ENCODE measurements at places on chromosomes 1 and 21.
A peak's percentile ranks its signal among the peaks of the same experiment; 100 is the strongest.

DNA sequence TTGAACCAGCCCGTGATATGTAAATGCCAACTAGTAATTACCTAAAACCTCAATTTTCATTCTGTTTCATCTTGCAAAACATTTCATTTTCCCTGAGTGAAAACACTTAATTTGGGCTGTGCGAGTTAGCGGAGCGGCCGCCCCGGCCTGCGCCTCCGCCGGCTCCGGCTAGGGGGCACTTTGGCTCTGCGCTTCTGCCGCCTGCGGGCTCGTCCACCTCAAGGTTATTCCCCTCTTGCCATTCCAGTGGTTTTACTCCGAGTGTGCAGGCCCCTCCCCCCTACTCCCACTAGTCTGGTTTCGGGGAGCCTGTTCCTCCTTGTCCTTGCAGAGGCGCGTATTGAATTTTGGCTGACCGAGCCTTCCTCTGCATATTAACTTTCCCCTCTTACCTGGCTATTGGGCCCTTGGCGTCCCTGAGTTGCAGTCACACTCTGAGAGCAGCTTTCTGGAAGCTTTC, 55.6 kb downstream of the PEX14 start:
- peak overlapping the region; percentile 69 for H3K27ac ChIP-seq
- peaks cover 55% of the 10 kb centered on the region for H3K4me1 ChIP-seq
- no peaks in the 10 kb centered on the region for H3K36me3 ChIP-seq
- peak overlapping the region; percentile 29 for H3K4me3 ChIP-seq
- no peaks in the 10 kb centered on the region for H3K27me3 ChIP-seq

DNA sequence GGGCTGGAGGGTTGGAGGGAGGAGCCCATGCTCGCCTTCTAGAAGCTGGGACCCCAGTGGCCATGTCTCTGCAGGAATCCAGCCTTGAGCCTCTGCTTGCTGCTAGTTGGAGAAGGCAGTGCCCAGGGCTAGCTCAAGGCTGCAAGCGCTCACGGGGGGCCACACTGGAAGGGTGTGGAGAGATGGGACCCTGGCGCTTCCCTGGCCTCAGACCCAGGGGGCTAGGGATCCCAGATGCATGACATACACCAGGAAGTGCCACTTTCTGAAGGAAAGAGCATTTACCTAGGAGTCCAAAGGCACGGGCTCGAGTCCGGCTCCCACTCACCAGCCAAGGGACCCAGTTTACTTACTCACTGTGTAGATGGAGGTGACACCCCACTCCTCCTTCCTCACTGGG, 32.6 kb downstream of the NENF start:
- peaks cover 56% of the 10 kb centered on the region for H3K4me1 ChIP-seq
- no peaks in the 10 kb centered on the region for H3K36me3 ChIP-seq
- no peak overlapping the region for H3K4me3 ChIP-seq
- no peak for DNase-seq
- H3K27me3 ChIP-seq = no peaks in the 10 kb centered on the region
- peak overlapping the region; percentile 97 for H3K27ac ChIP-seq

DNA sequence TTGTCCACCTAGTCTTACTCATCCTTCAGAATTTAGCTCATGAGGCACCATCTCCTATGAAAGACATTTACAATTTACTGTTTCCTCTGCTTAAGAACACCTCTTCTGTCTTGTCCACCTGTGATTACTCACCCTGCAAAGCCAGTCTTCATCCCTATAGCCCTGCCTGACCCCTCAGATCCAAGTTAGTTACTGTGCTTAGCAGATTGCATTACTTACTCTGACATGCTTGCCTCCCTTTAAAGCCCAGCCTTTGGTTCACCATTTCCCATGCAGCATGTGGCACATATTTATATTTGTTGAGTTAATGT, 60.9 kb upstream of the VCAM1 start:
- peak overlapping the region; percentile 14 for H3K27ac ChIP-seq
- H3K4me1 ChIP-seq = peaks cover 14% of the 10 kb centered on the region
- no peaks in the 10 kb centered on the region for H3K36me3 ChIP-seq
- no peak overlapping the region for H3K4me3 ChIP-seq

- DNase-seq = no peak
- peaks cover 2% of the 10 kb centered on the region for H3K27me3 ChIP-seq
- H3K4me1 ChIP-seq = no peaks in the 10 kb centered on the region
- H3K36me3 ChIP-seq = no peaks in the 10 kb centered on the region
- no peak overlapping the region for H3K4me3 ChIP-seq
- no peak overlapping the region for H3K27ac ChIP-seq
Observed at GRCh38 chr1:45095450-45095849, 83.4 kb downstream of the UROD start.

DNA sequence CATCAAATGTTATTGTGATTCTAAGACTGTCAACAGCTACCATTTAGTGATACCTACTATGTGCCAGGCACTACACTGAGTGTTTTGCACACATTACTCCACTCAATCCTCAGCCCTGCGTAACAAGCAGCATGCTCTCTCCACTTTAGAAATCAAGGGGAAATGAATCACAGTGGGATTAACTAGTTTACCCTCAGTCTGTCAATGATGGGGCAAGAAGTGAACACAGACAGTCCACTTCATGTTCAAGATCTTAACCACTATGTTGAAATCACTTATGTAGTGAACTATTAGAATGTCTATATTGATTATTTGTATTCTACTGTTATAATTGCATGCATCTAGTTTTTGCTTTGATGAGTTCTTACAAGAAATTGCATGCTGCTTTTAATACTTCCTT, 165.3 kb downstream of the LTN1 start:
- no peak overlapping the region for H3K4me3 ChIP-seq
- peaks cover 38% of the 10 kb centered on the region for H3K4me1 ChIP-seq
- H3K36me3 ChIP-seq = no peaks in the 10 kb centered on the region
- no peak overlapping the region for H3K27ac ChIP-seq

DNA sequence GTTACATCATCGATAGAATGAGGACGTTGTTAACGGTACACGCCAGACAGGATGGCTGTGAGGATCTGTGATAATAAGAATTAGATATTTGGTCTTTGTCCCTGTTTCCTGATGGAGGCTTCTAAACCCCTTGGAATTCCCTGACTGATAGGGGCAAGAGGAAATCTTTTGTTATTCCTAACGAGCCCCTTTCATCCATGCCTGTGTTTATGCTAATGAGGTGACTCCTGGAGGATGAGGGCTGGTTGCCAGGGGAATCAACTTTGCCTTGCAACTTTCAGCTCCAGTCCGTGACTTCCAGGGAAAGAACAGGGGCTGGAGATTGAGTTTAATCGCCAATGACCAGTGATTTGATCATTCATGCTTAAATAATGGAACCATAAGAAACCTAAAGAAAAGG, 39.3 kb upstream of the NLRP3 start:
- H3K4me3 ChIP-seq = no peak overlapping the region
- no peak for DNase-seq
- H3K27ac ChIP-seq = no peak overlapping the region
- H3K4me1 ChIP-seq = peaks cover 43% of the 10 kb centered on the region
- H3K36me3 ChIP-seq = peaks cover 3% of the 10 kb centered on the region
- H3K27me3 ChIP-seq = no peaks in the 10 kb centered on the region

- H3K4me1 ChIP-seq = peaks cover 23% of the 10 kb centered on the region
- DNase-seq = no peak
- H3K4me3 ChIP-seq = no peak overlapping the region
- H3K27ac ChIP-seq = no peak overlapping the region
Observed at GRCh38 chr21:39000496-39000895, 182.8 kb downstream of the PSMG1 start.

- H3K4me3 ChIP-seq = no peak overlapping the region
- no peak overlapping the region for H3K27ac ChIP-seq
- H3K36me3 ChIP-seq = no peaks in the 10 kb centered on the region
Observed at GRCh38 chr1:110538075-110538474, 19.1 kb upstream of the KCNA10 start.

GRCh38 chr1:178345807-178346206, 151.0 kb downstream of the CLEC20A start:
- DNase-seq = no peak
- H3K27me3 ChIP-seq = no peaks in the 10 kb centered on the region
- peaks cover 43% of the 10 kb centered on the region for H3K4me1 ChIP-seq
- H3K4me3 ChIP-seq = no peak overlapping the region
- H3K36me3 ChIP-seq = no peaks in the 10 kb centered on the region
- peak overlapping the region; percentile 80 for H3K27ac ChIP-seq

- no peak for DNase-seq
- H3K4me1 ChIP-seq = peaks cover 19% of the 10 kb centered on the region
- no peak overlapping the region for H3K4me3 ChIP-seq
- H3K36me3 ChIP-seq = peaks cover 4% of the 10 kb centered on the region
- no peaks in the 10 kb centered on the region for H3K27me3 ChIP-seq
Observed at GRCh38 chr1:161138431-161138830, 6.0 kb upstream of the DEDD start.

GRCh38 chr21:37564341-37564923, 197.9 kb downstream of the DYRK1A start:
- H3K4me3 ChIP-seq = no peak overlapping the region
- peaks cover 6% of the 10 kb centered on the region for H3K4me1 ChIP-seq
- peak overlapping the region; percentile 41 for H3K27ac ChIP-seq
- peaks cover 20% of the 10 kb centered on the region for H3K27me3 ChIP-seq

- H3K27ac ChIP-seq = no peak overlapping the region
- no peaks in the 10 kb centered on the region for H3K27me3 ChIP-seq
- no peaks in the 10 kb centered on the region for H3K4me1 ChIP-seq
- H3K4me3 ChIP-seq = no peak overlapping the region
Observed at GRCh38 chr21:24294171-24294570, 1313.1 kb downstream of the MRPL39 start.

DNA sequence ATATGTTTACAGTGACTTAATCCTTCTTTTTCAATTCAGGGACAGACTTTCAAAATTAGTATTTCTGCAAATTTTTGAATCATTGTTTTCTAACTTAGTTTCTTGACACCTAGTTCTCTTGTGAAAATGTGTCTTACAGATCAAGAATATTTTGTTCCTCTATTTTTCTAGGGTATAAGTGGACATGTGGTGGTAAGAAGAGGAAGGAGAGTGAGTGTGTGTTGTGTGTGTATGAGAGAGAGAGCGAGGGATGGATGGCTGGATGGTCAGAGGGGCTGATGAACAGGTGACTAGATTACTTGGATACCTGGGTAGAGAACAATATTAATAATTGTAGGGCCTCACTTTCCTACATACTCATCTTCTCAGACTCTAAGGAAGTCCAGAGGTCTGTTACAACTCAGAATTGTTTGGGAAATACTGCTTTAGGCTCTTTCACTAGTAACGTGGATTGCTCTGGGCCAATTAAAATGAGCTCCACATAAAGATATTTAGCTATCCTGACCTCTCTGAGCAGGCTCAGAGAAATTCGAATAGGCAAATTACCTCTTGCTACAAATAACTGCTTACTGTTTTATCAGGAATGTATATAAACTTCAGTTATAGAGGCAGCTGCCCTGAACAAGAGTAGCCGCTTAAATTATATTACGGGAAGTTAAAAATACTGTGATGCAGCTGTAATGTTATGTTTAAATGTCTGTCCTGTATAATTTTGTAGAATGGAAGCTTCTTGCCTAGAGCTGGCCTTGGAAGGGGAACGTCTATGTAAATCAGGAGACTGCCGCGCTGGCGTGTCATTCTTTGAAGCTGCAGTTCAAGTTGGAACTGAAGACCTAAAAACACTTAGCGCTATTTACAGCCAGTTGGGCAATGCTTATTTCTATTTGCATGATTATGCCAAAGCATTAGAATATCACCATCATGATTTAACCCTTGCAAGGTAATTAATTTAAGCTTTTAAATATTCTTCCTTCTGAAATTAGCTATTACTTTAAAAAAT, 19.7 kb downstream of the GPSM2 start:
- H3K4me3 ChIP-seq = no peak overlapping the region
- H3K27ac ChIP-seq = no peak overlapping the region
- no peaks in the 10 kb centered on the region for H3K36me3 ChIP-seq
- no peaks in the 10 kb centered on the region for H3K27me3 ChIP-seq
- H3K4me1 ChIP-seq = no peaks in the 10 kb centered on the region

GRCh38 chr1:2203671-2204414, 9.3 kb upstream of the FAAP20 start:
- DNase-seq = no peak
- peak overlapping the region; percentile 63 for H3K4me3 ChIP-seq
- H3K27me3 ChIP-seq = no peaks in the 10 kb centered on the region
- peaks cover 27% of the 10 kb centered on the region for H3K4me1 ChIP-seq
- H3K27ac ChIP-seq = peak overlapping the region; percentile 30
- no peaks in the 10 kb centered on the region for H3K36me3 ChIP-seq

DNA sequence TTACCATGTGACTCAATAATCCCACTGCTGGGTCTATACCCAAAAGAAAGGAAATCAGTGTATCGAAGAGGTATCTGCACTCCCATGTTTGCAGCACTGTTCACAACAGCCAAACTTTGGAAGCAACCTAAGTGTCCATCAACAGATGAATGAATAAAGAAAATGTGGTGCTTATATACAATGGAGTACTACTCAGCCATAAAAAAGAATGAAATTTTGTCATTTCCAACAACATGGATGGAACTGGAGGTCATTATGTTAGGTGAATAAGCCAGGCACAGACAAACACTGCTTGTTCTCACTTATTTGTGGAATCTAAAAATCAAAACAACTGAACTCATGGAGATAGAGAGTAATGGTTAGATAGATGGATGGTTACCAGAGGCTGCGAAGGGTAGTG, 79.3 kb downstream of the KIAA0319L start:
- H3K36me3 ChIP-seq = peaks cover 42% of the 10 kb centered on the region
- H3K4me3 ChIP-seq = no peak overlapping the region
- H3K27ac ChIP-seq = no peak overlapping the region
- no peaks in the 10 kb centered on the region for H3K27me3 ChIP-seq
- no peak for DNase-seq

- peaks cover 6% of the 10 kb centered on the region for H3K27me3 ChIP-seq
- no peaks in the 10 kb centered on the region for H3K4me1 ChIP-seq
- no peak overlapping the region for H3K4me3 ChIP-seq
- no peaks in the 10 kb centered on the region for H3K36me3 ChIP-seq
- no peak for DNase-seq
- no peak overlapping the region for H3K27ac ChIP-seq
Observed at GRCh38 chr21:43993420-43993934, 18.6 kb upstream of the TRAPPC10 start.

DNA sequence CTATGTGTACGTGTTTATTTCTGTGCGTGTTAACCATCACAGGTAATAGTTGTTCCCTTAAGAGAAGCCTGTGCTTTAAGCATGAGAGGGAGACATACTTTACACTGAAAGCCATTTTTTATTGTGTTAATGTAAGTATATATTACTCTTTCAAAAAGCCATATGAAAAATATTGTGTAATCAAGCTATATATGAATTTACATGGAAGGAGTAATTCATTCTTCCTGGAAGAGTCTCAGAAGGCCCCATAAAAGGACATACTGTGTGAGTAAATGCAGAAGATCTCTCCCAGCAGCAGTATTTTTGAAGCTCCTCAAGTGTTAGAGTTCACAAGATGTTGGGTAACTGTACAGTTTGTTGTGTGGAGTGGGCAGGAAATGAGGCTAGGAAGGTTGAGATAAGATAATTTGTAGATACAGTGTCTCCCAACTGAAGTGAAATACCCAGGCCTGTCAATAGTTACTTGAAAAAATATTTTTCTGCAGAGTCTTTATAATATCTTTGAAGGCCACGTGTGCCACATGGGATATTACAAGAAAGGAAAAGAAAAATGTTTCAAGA, 138.3 kb downstream of the PTGER3 start:
- no peak overlapping the region for H3K4me3 ChIP-seq
- H3K4me1 ChIP-seq = no peaks in the 10 kb centered on the region
- H3K36me3 ChIP-seq = no peaks in the 10 kb centered on the region
- DNase-seq = no peak

Measured in mesothelial cell of epicardium (in vitro differentiated cells).